ENCODE measurements at places on chromosomes 11 and 22.

- no peak overlapping the region for H3K27ac ChIP-seq
- H3K36me3 ChIP-seq: no peaks in the 10 kb centered on the region
- H3K4me1 ChIP-seq: no peaks in the 10 kb centered on the region
- DNase-seq: no peak
- H3K4me3 ChIP-seq: no peak overlapping the region
Measured at GRCh38 chr22:49063545-49063890, 764.2 kb downstream of the BRD1 start.

DNA sequence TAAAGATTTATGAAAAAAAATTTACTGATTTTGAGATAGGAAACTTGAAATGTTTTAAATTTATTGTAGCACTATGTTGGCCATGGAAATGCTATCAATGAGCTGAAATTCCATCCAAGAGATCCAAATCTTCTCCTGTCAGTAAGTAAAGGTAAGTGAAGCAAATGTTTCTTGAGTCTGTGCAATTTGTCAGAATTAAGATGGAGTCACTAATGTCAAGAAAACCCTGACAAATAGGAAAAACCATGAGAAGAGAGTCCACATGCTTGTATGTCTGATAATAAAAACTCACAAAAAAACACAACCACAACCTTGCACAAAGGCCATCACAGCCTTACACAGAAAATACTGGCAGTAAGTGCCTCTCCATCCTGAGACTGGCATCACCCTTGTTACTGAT is 12.9 kb downstream of the EED start:
- no peak for DNase-seq
- no peaks in the 10 kb centered on the region for H3K27me3 ChIP-seq
- peak overlapping the region; percentile 33 for H3K27ac ChIP-seq
- H3K36me3 ChIP-seq: peaks cover 20% of the 10 kb centered on the region
- no peak overlapping the region for H3K4me3 ChIP-seq
- peaks cover 14% of the 10 kb centered on the region for H3K4me1 ChIP-seq

DNA sequence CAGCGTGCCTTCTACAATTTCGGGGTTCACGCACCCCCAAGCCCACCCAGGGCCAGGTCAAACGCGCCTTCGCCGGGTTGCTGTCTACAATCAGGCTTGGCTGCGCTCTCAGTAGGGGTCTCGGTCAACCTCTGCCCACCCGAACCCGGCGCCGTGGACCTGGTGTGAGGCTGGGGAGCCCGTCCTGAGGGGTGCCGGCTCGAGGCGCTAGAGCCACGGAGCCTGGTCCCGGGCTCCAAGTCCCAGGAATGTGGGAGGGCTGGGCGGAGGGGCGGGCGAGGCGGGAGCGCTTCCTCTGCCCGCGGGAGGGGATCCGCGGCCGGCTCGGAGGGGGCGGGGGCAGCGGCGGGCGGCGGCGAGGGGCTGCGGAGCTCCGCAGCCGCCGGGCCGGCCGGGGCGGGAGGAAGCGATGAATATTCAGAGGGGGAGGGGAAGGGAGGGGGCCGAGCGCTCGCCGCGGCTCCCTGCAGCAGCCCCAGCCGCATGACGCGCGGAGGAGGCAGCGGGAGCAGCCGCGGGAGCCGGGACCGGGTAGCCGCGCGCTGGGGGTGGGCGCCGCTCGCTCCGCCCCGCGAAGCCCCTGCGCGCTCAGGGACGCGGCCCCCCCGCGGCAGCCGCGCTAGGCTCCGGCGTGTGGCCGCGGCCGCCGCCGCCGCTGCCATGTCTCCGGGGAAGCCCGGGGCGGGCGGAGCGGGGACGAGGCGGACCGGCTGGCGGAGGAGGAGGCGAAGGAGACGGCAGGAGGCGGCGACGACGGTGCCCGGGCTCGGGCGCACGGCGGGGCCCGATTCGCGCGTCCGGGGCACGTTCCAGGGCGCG is at the start of gene PTPRJ:
PTPRJ (plus strand) TSS at position 472 of the 819 bp plus-strand sequence. CDS start 354 bp downstream, outside the sequence.
- H3K36me3 ChIP-seq: no peaks in the 10 kb centered on the region
- peak within 1 kb of the TSS; percentile 68 for H3K27ac ChIP-seq
- no peak for DNase-seq
- H3K27me3 ChIP-seq: peaks cover 3% of the 10 kb centered on the region
- peaks cover 14% of the 10 kb centered on the region for H3K4me1 ChIP-seq

DNA sequence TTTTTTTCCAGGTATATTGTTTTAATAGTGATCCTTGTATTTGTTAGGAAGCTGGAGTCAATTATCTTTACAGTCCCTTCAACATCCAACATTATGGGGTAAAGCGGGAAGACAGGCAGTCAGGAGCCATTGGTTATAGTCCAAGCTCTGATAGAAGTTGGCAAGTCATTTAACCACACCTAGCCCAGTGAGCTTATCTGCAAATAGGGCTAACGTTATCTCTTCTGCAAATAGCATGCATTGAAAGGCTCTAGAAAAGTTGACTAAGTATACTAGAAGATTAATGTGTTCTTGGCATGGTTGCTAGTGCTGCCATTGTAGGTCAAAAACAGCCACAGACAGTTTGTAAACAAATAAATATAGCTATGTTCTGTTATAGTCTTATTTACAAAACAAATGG is 520.7 kb downstream of the OPCML start:
- no peak overlapping the region for H3K27ac ChIP-seq
- no peak for DNase-seq
- H3K27me3 ChIP-seq: no peaks in the 10 kb centered on the region
- no peaks in the 10 kb centered on the region for H3K4me1 ChIP-seq
- H3K36me3 ChIP-seq: no peaks in the 10 kb centered on the region

DNA sequence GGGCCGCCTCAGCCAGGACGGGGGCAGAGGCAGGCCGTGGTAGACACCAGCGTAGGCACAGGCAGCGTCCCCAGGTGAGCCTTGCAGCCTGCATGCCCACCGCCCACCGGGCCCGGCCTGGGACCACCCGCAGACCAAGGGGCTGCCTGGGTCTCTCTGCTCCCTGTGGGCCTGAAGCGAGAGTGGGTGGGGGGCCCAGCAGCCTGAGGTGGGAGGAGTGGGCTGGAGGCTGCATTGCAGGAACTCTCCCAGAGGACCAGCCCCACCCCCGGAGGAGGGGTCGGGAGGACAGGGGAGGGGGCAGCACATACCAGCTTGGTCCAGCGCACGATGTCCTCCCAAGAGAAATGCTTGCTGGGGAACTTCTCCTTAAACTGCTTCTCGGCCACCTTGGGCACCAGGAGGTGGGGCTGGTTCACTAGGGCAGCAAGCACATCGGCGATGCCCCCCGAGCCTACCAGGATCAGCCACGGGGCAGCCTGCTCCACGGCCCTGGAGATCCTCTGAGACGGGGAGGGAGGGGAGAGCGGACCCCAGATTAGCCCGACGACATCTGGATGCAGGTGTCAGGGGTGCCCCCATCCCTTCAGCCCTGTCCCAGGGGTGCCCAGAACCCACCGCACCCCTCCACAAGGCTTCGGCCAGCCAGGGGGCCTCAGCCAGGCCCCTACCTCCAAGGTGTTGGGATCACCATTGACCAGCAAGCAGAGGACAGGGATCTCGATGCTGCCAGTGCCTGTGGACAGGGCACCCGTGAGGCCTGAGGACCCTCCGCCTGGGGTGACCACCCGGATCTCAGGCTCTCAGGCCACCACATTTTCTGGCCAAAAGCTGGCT is 17.5 kb downstream of the TSSC4 start:
- no peaks in the 10 kb centered on the region for H3K27me3 ChIP-seq
- H3K4me1 ChIP-seq: no peaks in the 10 kb centered on the region
- no peak overlapping the region for H3K27ac ChIP-seq

DNA sequence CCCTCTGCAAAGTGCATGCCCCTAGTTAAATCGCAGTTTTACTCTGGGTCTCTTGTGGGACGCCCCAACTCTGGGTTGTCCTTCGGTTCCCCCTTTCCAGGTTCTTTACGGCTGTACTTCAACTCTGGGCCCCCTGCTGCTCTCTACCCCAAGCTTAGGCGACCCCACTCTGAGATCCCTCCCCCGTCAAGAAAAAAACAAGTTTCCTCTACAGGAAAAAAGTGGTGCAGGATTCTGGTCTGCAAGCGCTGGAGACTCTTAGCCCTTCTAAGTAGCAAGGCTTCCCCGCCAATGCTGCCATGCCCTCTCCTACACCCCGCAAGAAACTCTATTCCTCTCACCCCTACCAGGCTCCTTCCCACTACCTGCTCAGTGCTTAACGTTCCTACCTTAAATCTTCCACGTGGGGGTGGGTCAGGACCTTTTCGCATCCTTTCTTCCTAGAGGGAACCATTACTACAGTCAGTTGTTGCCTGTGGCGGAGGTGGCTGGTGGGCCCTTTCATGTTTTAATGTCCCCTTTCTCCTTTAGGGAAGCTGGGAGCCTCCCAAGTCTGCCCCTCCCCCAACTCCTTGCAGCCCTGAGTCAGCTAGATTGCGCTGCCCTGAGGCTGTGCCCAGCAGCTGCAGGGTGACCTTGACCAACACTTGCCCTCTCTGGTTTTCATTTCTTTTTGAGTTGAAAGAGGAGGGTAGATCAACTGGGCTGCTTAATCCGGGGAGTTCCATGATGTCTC is 1.4 kb downstream of the NEFH start:
- DNase-seq: no peak
- H3K4me1 ChIP-seq: no peaks in the 10 kb centered on the region
- H3K4me3 ChIP-seq: no peak overlapping the region

GRCh38 chr11:120569861-120570260 is 58.3 kb downstream of the GRIK4 start:
- peaks cover 8% of the 10 kb centered on the region for H3K4me1 ChIP-seq
- no peak for DNase-seq
- H3K27ac ChIP-seq: no peak overlapping the region
- H3K27me3 ChIP-seq: no peaks in the 10 kb centered on the region
- no peaks in the 10 kb centered on the region for H3K36me3 ChIP-seq
